ENCODE measurements at places on chromosomes 1 and 21.
A peak's percentile ranks its signal among the peaks of the same experiment; 100 is the strongest.

- DNase-seq = no peak
Observed at GRCh38 chr1:205451202-205451601, 4.6 kb downstream of the BLACAT1 start.

DNA sequence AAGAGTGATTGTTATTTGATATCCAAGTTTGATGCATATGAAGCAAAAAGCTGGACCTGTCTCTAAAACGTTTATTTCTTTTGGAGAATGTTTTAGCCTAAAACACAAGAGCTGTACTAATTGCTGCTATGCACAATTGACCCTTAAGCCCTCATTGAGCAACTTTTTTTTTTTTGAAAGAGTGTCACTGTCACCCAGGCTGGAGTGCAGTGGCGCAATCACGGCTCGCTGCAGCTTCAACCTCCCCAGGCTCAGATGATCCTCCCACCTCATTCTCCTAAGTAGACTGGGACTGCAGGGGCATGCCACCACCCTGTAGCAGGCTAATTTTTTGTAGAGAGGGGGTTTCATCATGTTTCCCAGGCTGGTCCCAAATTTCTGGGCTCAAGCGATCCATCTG, 129.1 kb downstream of the PIK3R3 start:
- no peak for DNase-seq

DNA sequence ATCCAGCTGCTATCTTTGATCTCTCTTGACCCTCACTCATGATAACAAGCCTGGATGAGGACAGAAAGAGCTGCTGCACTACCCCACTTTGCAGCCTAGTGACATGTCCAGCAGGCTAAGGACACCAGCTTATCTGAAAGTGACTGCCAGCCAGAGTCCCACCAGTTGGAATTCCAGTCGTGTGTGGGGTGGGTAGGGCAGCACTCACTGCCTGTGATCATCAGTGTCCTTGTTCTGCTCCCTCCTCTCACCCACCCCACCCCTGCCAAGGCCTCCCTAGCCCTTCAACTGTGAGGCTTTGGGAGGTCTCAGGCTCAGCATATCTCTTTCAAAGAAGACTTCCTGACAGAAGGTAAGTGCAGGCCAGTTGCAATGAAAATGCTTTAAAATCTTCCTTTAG, 15.5 kb upstream of the NMNAT2 start:
- no peak for DNase-seq

DNA sequence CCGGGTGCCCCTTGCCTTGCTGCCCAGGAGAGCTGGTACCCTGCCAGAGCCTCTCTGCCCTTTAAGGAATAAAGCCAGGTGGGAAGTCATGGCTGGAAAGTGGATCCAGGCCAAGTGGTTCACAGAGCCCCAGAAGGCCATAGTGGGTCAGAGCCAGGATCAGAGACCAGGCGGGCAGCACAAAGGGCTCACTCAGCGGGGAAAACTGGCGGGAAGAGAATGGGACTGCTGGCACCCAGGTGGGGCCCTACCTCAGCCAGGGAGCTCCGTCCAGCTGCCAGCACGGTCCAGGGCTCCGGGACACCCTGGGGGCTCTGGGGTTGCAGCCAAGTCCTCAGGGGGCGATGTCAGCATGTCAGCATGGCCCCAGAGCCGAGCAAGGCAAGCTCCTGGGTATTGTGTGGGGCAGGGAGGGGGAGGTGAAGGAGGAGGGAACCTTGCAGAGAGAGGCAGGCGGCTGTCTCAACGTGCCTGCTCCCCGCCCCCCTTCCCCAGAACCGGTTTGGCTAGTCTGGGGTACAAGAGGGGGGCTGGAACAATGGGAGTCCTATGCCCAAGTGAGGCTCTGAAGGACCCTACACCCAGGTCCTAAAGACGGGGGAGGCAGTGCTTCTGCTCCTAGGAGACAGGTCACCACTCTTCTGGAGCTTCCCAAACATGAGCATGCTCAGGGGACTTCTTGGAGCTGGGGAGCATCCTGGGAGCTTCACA, at the start of gene ARHGEF19:
ARHGEF19 (minus strand) TSS at position 402 of the 711 bp plus-strand sequence. CDS start 3,598 bp downstream, outside the sequence.
- no peak for DNase-seq

DNA sequence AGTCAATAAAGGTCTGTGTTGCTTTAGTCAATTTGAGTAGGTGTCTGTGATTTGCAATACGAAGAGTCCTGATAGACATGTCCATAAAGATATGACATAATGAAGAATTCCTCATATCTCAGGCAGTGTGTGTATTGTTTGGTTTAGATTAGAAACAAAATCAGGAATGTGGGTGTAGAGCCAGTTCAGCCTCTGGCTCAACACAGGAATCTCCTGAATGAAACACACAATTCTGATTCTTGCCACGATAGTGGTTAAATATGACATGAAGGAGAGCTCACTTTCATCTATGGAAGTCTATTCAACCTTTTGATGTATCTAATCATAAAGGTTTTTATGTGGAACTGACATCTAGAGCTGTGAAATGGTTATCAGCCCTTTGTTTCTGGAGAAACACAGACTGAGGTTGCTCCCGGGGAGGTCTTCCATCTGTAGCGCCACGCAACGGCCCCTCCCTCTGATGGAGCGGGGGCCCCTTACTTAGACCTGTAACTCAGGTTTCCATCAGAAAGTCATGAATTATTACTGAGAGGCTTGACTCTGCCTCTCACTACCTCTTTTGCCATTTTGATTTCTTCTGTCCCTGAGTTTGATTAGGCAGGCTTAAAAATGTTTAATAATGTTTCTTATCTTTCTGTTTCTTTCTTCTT, 19.5 kb downstream of the TSPAN2 start:
- DNase-seq = no peak

GRCh38 chr21:40158366-40158765, 291.1 kb downstream of the PCP4 start:
- no peak for DNase-seq

DNA sequence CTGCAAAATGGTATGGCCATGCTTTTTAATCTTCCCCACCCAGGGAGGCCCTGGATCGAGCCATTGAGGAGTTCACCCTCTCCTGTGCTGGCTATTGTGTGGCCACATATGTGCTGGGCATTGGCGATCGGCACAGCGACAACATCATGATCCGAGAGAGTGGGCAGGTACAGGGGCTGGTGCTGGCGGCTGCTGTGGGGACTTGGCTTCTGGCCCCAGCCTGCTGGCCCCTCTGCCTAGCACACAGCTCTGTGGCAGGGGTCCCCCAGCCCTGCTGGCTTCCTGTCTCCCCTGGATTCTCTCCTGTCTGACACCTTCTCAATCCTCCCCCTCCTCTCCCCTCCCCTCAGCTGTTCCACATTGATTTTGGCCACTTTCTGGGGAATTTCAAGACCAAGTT, 72.4 kb downstream of the PIK3CD start:
- no peak for DNase-seq

GRCh38 chr1:110606657-110607535, 738 bp upstream of the KCNA2 start:
- DNase-seq = peak; percentile 49

- no peak for DNase-seq
Observed at GRCh38 chr1:62357916-62358315, 38.7 kb upstream of the KANK4 start.

DNA sequence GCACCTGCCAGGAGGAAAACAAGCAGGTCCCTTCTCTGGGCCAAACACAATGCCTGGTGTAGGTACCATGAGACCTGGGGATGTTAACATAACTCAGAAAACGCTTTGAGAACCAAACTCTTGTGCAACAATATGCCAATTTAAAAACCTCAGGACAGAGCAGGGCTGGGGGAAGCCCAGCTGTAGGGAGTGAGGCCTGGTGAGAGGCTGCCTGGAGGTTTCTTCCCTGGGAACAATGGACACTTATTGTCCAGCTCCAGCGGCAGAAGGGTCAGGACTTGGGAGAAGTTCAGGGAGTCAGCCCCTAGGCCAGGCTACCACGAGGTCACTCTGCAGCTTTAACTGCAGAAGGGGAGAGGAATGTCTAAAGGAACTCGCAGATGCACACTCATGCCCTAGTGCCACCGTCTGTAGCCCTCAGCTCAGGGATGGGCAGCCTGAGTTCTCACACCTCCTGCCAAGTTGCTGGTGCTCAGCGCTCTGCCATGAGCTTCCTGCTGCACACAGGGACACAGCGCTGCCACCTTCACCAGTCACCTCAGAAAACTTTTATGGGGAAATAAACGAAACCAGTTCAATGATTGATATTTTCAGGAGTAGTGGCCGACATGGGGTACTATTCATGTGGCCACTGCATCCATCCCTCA, 8.5 kb downstream of the GPR157 start:
- no peak for DNase-seq

DNA sequence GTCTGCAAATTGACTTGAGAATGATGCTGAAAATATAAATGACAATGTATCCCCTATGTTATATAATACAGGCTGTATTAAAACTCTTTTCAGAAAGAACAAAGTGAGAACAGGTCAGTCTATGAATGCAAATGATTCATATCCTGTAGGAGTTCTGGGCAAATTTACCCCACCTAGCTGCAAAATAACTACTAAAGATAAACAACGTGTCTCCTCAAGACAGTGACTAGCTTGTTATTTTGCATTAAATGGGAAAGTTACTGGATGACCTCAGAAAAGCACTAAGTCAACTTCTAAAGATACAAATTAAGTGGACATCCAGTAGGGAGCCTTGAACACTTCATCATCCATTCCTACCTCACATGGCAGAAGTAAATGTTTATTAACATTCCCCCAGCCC, 11.1 kb downstream of the RNF19B start:
- DNase-seq = no peak

GRCh38 chr21:34827445-34828235, 158.8 kb downstream of the CLIC6 start:
- DNase-seq = no peak

All from activated T-cell treated with anti-CD3 and anti-CD28 coated beads, Interleukin-2, amount 50 U/mL, for 48 hours (primary cell).